ENCODE measurements at places on chromosomes 4 and X. TPM values are rescaled to one million over a fixed set of nuclear protein-coding genes. Genes with fewer than 3 reads are reported as not detected.

GRCh38 chrX:16807548-16807947, 21.3 kb downstream of the TXLNG start:
- no peaks in the 10 kb centered on the region for H3K27me3 ChIP-seq
- peak overlapping the region; percentile 41 for H3K4me3 ChIP-seq
- DNase-seq = no peak

DNA sequence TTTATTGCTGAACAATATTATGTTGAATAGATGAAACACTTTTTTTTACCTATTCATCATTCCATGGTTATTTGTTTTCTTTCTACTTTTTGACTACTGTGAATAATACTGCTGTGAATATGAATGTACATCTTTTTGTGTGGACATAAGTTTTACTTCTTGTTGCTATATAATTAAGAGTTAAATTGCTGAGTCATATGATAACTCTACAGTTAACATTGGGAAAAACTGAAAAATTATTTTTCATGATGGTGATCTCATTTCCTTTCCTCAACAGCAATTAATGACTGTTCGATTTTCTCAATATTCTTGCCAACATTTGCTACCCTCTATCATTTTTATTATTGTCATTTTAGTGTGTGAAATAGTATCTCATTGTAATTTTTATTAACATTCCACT, 106.9 kb upstream of the TECRL start:
- H3K4me3 ChIP-seq = no peak overlapping the region
- DNase-seq = no peak
- H3K4me1 ChIP-seq = no peaks in the 10 kb centered on the region
- H3K27ac ChIP-seq = no peak overlapping the region
- H3K27me3 ChIP-seq = no peaks in the 10 kb centered on the region

- H3K4me1 ChIP-seq = no peaks in the 10 kb centered on the region
- H3K36me3 ChIP-seq = no peaks in the 10 kb centered on the region
- no peak overlapping the region for H3K4me3 ChIP-seq
- DNase-seq = no peak
- no peaks in the 10 kb centered on the region for H3K27me3 ChIP-seq
Observed at GRCh38 chr4:29311247-29311646, 1408.9 kb upstream of the PCDH7 start.

- no peak overlapping the region for H3K27ac ChIP-seq
- H3K4me3 ChIP-seq = no peak overlapping the region
- no peaks in the 10 kb centered on the region for H3K27me3 ChIP-seq
- no peak for DNase-seq
Observed at GRCh38 chrX:10090319-10090718, 66.5 kb upstream of the CLCN4 start.

- H3K4me3 ChIP-seq = no peak overlapping the region
- no peak for DNase-seq
- no peaks in the 10 kb centered on the region for H3K36me3 ChIP-seq
- H3K27me3 ChIP-seq = peaks cover 3% of the 10 kb centered on the region
- H3K4me1 ChIP-seq = no peaks in the 10 kb centered on the region
Observed at GRCh38 chr4:22241415-22241814, 274.5 kb downstream of the ADGRA3 start.

The SSX4 gene
- not detected for total RNA-seq

The CNKSR2 gene
- 0.36 TPM for total RNA-seq

The SLC9A6 gene
- total RNA-seq = 13.6 TPM

The ASB11 gene
- 103 TPM for total RNA-seq

The SUPT20HL1 gene
- total RNA-seq = 0.13 TPM
